Left ventricle myocardium superior (tissue), 1 donor: ENCODE measurements at places on chromosomes 12 and 14.

DNA sequence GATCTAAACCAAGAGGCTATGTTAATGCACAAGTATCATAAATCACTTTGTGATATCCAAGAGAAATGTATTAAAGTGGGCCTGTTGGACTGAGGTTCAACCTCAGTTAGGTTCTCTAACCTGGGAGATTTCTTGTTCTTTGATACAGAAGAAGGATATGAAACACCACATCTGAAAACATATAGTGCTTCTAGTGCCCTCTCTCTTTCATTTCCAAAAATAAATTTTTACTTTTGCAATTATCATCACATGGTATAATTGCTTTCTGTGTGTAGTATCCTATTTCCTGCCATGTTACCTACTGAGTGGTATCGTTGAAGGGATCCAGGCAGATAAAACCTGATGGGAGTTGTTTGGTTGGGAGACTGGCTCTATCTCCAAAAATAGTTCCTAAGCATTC, 264.9 kb downstream of the CCER1 start:
- no peak for DNase-seq

- no peak for DNase-seq
Observed at GRCh38 chr12:47110718-47111391, 31.1 kb upstream of the AMIGO2 start.

DNA sequence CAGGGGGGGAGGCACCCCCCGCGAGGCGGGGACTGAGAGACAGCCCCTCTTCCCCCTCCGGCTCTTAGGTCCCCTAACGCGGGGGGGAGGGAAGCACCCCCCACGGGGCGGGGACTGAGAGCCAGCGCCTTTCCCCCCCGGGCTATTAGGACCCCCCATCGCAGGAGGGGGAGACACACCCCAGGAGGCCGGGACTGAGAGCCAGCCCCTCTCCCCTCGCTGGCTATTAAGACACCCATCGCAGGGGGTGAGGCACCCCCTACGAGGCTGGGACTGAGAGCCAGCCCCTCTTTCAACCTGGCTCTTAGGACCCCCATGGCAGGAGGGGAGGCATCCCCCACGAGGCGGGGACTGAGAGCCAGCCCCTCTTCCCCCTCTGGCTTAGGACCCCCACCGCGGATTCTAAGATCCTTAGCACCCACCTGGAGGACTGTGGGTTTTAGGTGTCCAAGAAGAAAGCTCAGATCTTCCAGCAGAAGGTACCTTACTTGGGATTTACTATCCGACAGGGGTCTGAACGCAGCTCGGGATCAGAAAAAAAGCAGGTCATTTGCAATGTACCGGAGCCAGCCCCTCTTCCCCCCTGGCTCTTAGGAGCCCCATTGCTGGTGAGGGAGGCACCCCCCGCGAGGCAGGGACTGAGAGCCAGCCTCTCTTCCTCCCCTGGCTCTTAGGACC, 197.8 kb upstream of the PZP start:
- DNase-seq, result no peak

DNA sequence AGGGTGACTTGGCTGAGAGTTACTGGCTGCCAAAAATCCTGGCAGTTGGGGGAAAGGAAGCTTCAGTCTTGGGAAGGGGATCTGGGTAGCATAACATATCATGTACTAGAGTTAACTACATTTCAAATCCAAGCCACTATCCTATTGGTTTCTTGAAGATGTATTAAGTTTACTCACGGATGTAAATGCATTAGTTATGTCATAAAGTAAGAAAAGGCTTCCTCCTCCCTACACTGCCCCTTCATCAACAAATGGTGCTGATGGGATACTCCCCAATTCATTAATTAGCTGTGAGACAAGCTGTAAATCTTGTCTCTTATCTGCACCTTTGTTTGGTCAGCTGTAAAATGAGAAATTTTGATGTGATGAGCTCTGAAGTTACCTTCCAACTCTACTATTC, 150.1 kb upstream of the SOX5 start:
- DNase-seq, result no peak

- no peak for DNase-seq
Observed at GRCh38 chr12:40752011-40752410, 59.8 kb downstream of the CNTN1 start.

DNA sequence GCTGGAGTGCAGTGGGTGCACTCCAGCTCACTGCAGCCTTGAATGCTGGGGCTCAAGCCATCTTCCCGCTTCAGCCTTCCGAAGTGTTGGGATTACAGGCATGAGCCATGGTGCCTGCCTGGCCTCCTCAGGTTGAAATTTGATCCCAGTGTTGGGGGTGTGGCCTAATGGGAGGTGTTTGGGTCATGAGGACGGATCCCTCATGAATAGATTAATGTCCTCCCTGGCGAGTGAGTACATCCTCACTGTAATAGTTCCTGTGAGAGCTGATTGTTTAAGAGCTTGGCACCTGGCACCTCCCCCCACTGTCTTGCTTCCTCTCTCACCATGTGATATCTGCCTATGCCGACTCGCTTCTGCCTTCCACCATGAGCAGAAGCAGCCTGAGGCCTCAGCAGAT, 84.7 kb downstream of the TSPAN9 start:
- no peak for DNase-seq

- DNase-seq, result no peak
Observed at GRCh38 chr12:49974677-49975317, 2.0 kb downstream of the AQP6 start.

DNA sequence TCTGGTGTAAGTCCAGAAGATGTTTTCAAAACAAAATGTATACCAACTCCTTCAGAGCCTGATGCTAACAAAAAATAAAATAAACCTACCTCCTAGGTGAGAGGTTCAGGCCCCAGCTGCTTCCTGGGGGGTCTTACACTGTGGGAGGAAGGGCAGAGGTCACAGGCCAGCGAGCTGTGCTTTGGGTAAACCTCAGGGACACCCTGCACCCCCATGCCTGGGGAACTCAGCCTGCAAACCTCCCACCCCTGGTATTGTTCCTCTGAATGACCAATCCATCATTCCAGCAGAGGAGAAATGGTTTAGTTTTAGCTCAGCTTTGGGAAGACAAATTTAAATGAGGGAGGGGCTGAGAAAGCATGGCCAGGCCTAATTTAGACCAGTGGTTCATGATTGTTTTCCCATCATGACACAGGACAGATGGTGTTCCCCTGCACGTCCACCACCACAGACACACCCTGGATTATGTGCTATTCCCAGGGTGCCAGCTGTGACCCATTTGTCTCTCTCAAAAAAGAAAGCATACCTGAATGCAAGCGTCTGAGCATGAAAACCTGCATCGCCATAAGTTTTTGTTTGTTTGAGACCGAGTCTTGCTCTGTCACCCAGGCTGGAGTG, 14.5 kb upstream of the TFCP2 start:
- no peak for DNase-seq

GRCh38 chr12:108321688-108322087, 17.4 kb downstream of the CMKLR1 start:
- DNase-seq, result no peak

DNA sequence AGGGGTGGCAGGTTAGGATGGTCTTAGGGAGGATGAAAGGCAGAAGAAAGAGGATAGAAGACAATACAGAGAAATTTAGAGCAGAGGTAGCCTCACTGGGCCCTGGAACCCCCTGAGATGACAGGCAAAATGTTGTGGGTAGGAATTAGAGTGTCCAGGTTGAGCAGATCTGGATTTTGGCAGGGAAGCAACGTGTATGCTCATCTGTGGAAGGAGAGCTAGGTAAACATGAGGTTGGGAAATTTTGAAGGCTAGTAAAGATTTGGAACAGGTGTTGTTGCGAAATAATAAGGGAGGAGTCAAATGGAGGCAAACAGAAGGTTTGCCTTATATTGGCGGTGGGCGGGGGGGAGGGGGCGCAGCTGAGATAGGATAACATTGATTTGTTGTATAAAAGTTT, 5.3 kb downstream of the HSD17B6 start:
- no peak for DNase-seq

- DNase-seq, result no peak
Observed at GRCh38 chr12:125137766-125138344, 72.6 kb downstream of the AACS start.

GRCh38 chr12:129750421-129750820, 153.4 kb downstream of the TMEM132D start:
- DNase-seq, result no peak

DNA sequence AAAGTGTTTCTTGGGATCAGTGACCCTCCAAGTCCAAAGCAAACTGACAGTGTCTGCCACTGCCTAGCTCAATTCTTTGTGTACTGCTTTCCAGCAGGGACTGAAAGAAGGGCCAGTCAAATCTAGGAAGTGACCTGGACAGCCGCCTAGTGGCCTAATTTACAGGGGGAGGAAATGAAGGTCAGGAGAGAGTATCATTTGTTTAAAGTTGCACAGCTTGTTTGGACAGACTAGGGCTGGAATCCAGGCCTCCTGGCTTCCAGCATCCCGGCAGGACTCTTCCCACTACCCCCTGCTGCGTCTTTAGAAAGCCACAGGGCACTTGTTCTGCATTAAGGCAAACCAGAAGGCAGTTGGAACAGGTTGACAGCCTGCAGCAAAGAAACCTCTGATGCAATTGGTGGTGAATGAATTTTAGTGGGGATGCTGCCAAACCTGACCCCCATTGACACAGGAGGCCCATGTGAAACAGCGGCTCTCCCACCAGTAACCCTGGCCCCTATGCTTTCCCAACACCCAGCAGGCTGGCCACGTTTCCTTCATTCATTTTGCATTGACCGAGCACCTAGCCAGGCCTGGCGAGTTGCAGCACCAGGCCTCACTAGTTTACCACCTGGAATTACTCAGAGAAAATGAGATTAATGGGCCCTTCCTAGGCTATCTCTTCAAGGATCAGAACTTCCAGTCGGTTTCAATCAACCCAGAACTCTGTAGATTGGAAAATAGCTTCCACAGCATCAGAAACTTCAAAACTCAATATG, 28.2 kb downstream of the GALNT16 start:
- DNase-seq, result peak; percentile 66

DNA sequence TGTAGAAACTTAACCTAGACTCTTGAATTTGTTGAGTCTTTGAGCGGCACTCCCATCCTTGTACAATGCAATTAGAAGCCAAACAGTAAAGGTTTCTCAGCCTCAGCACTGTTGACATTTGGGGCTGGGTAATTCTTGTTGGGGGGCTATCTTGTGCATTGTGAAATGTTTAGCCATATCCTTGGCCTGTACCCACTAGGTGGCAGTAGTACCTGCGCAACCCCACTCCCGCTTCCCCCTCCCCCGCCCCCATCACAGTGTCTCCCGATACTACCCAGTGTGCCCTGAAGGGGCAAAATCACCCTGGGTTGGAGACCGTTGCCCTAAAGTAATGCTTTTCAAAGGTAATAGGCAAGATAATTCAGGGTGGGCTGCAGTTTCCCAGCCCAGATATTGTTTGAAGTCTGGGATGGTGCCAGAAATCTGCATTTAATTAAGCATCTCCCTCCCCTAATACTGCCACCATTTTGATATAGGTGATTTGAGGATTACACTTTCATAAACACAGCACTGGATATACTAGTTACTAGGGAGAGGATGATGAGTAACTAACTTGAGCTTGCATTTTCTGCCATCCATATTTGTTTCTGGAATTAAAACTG, 1.8 kb downstream of the COX6A1 start:
- no peak for DNase-seq

GRCh38 chr12:118206107-118206412, 70.1 kb downstream of the PEBP1 start:
- DNase-seq, result no peak

DNA sequence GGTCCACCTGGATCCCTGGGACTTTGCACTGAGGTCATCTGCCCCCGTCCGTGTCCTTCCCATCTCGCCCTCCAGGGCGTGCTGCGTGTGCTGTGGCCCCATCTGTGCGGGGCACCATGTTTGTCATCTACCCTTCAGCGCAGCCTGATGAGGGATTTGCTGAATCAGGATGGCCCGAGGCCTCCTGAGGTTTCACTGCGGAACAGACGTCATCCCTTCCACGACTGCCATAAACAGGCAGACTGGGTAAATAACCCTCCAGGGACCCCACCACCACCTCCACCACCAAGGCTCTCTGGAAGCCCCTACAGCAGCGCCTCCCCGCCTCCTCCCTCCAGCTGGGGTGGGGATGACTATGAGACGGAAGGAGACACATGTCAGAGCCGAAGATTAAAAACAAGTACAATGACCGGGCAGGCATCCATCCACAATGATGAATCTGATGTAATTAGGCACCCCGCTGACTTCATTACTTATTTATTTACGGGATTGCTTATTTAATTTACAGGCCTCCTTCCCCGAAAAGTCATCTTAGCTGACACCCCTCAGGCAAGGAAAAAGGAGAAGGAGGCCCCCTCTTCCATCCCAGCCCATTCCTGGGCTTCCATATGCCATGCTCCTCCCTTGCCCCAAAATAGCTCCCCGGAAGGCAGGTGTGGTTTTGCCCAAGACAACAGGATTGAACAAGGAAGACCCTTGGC, 39.4 kb downstream of the NCOR2 start:
- DNase-seq, result no peak

DNA sequence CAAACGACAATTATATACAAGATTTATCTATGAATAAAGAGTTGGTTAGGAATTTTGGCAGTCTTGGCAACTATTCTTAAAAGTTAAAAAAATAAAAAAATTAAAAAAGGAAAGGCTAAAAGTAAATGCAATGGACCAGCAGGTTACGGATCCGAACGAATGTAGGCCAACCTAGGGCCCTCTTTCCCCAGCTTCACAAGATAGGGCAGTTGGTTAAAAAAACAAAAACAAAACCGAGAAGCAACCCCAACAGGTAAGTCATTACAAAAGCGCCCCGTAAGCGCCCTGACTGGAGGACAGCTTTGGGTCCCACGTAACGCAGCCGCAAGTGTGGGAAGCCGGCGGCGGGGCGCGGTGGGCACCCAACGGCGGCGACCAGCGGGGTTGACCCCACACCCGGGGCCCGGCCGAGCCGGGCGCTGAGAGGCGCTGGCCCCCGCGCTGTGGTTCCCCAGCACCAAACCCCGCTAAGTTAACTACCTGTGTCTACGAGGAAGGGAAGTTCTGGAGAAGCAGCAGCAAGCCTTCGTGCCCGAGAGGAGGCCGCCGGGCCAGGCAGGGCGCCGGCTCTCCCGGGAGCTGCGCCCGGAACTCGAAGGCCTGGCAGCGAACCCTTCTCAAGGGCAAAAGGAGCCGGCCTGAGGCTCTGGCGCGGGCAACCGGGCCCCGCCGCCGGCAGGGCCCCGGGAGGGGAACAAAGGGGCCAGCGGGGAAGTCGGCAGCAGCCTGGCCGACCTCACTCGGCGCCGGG, 882 bp downstream of the HECTD1 start:
- DNase-seq, result peak; percentile 63

GRCh38 chr12:114868995-114869834, 185.2 kb upstream of the TBX3 start:
- DNase-seq, result no peak

DNA sequence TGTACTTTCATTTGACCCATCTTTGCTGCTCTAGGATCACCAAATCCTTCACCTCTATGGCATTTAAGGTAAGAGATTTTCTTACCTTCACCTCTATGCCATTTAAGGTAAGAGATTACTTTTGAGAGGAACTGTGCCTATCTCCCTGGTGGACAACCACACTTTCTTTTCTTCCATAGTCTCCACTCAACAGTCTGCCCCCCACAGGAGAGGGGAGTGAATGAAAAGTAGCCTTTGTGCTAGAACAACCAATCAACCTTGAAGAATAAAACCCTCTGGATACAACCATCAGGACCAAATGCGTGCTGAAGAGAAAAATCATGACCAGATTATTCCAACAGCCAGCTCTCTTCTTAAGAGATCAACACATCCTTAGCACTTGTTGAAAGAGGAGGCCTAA, 258.6 kb upstream of the TMPO start:
- DNase-seq, result no peak
